ENCODE measurements at places on chromosomes 3 and 15. TPM values are rescaled to one million over a fixed set of nuclear protein-coding genes. Genes with fewer than 3 reads are reported as not detected.

NPTN gene
- total RNA-seq, result 40.5 TPM

RASGRP1 gene
- 24.7 TPM for total RNA-seq

CCDC39 gene
- not detected for total RNA-seq

PRR23B gene
- not detected for total RNA-seq

CNTN3 gene
- not detected for total RNA-seq

RSRC1 gene
- 54.6 TPM for total RNA-seq

- H3K4me1 ChIP-seq, result no peaks in the 10 kb centered on the region
- peaks cover 3% of the 10 kb centered on the region for H3K36me3 ChIP-seq
- no peak overlapping the region for H3K27ac ChIP-seq
- H3K4me3 ChIP-seq, result no peak overlapping the region
- no peaks in the 10 kb centered on the region for H3K27me3 ChIP-seq
These were observed 23.5 kb downstream of the DNAH1 start for GRCh38 chr3:52339612-52340011.

- H3K27me3 ChIP-seq, result no peaks in the 10 kb centered on the region
- no peak overlapping the region for H3K4me3 ChIP-seq
- no peaks in the 10 kb centered on the region for H3K36me3 ChIP-seq
- no peaks in the 10 kb centered on the region for H3K4me1 ChIP-seq
These were observed 352.5 kb upstream of the DCBLD2 start for GRCh38 chr3:99253963-99254355.

GRCh38 chr3:177195242-177195991, 1.9 kb downstream of the TBL1XR1 start:
- peak overlapping the region; percentile 90 for H3K27ac ChIP-seq
- no peaks in the 10 kb centered on the region for H3K36me3 ChIP-seq
- peak overlapping the region; percentile 98 for H3K4me3 ChIP-seq
- H3K4me1 ChIP-seq, result peaks cover 59% of the 10 kb centered on the region
- DNase-seq, result peak; percentile 32

DNA sequence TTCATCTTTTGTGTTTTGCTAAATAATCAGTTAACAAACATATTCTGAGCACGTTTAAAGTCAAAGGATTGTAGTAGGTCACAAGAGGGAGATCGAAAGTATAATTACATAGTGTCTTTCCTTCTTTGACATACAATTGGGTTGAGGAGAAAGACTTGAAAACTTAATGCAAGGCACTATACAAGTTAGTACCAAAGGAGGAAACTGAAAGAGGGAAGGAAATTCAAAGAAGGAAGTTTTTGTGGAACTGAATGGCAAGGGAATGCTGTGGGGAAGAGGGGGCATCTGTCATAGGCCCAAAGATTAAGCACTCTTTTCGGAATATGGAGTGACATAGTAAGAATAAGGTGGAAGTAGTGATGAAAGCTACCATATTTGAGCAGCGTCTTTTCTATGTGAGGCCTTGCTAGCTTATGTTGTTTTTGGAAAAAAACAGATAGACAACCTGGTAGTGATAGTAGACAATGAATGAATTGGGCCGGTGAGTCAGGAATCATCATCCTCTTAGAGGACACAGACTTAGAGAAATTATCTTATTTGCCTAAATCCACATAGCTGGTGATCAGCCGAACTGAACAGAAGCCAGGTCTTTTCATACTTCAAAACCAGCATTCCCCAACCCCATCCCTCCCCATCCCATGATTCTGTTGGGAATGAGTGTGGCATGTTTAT, 10.2 kb downstream of the MBNL1 start:
- DNase-seq, result peak; percentile 28
- no peaks in the 10 kb centered on the region for H3K36me3 ChIP-seq
- peaks cover 62% of the 10 kb centered on the region for H3K4me1 ChIP-seq
- no peaks in the 10 kb centered on the region for H3K27me3 ChIP-seq

- no peak overlapping the region for H3K27ac ChIP-seq
- no peaks in the 10 kb centered on the region for H3K36me3 ChIP-seq
- H3K4me3 ChIP-seq, result no peak overlapping the region
- no peaks in the 10 kb centered on the region for H3K4me1 ChIP-seq
These were observed 1390.9 kb upstream of the CADM2 start for GRCh38 chr3:83567935-83568334.

DNA sequence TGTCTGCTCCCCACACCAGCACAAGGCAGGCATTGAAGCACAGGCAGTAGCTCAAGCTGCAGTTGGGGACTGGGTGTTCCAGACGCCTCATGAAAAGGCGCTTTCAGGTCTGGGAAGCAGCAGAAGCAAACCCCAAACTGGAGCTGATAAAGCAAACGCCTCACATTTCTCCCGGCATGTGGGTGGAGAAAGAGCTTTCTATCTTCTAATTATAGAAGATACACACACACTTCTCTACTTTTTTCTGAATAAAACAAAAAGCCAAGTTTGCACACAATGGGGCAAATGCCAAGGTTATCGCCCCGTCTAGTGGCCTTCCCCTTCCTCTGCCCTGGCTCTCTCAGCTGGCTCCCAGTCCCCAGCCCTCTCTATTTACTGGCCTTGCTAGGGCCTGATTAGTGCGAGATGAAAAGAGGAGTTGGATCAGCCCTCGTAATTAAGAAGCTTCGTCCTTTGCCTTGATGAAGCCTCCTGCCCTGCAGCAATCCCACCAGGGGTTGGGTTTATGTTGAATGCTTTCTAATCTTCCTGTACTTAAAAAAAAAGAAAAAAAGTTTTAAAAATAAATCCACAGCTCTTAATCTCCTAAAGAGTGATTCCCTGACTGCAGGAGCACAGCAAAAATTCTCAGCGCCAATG, 120.2 kb downstream of the MEGF11 start:
- no peaks in the 10 kb centered on the region for H3K27me3 ChIP-seq
- DNase-seq, result no peak
- H3K4me3 ChIP-seq, result no peak overlapping the region
- H3K4me1 ChIP-seq, result no peaks in the 10 kb centered on the region
- no peaks in the 10 kb centered on the region for H3K36me3 ChIP-seq
- no peak overlapping the region for H3K27ac ChIP-seq

- no peak for DNase-seq
- no peaks in the 10 kb centered on the region for H3K36me3 ChIP-seq
- H3K4me1 ChIP-seq, result peaks cover 36% of the 10 kb centered on the region
- no peak overlapping the region for H3K4me3 ChIP-seq
These were observed 36.0 kb upstream of the BCL2A1 start for GRCh38 chr15:80006946-80007345.

GRCh38 chr15:60160909-60161308, 156.8 kb downstream of the FOXB1 start:
- H3K36me3 ChIP-seq, result no peaks in the 10 kb centered on the region
- DNase-seq, result no peak
- H3K4me3 ChIP-seq, result no peak overlapping the region
- H3K4me1 ChIP-seq, result no peaks in the 10 kb centered on the region
- no peaks in the 10 kb centered on the region for H3K27me3 ChIP-seq

- H3K4me3 ChIP-seq, result no peak overlapping the region
- H3K36me3 ChIP-seq, result no peaks in the 10 kb centered on the region
- H3K4me1 ChIP-seq, result no peaks in the 10 kb centered on the region
- H3K27me3 ChIP-seq, result no peaks in the 10 kb centered on the region
- DNase-seq, result no peak
These were observed 69.6 kb downstream of the CHDH start for GRCh38 chr3:53776494-53777101.

- H3K27me3 ChIP-seq, result no peaks in the 10 kb centered on the region
- no peak for DNase-seq
- peaks cover 70% of the 10 kb centered on the region for H3K36me3 ChIP-seq
- H3K27ac ChIP-seq, result no peak overlapping the region
- H3K4me3 ChIP-seq, result no peak overlapping the region
- no peaks in the 10 kb centered on the region for H3K4me1 ChIP-seq
These were observed 17.4 kb downstream of the MFSD1 start for GRCh38 chr3:158819282-158819681.

- no peak overlapping the region for H3K27ac ChIP-seq
- no peak for DNase-seq
- no peaks in the 10 kb centered on the region for H3K27me3 ChIP-seq
- H3K36me3 ChIP-seq, result no peaks in the 10 kb centered on the region
These were observed 80.2 kb upstream of the ACP3 start for GRCh38 chr3:132236701-132237651.

- H3K36me3 ChIP-seq, result no peaks in the 10 kb centered on the region
- H3K4me1 ChIP-seq, result peaks cover 7% of the 10 kb centered on the region
- no peak overlapping the region for H3K4me3 ChIP-seq
- no peak overlapping the region for H3K27ac ChIP-seq
- H3K27me3 ChIP-seq, result no peaks in the 10 kb centered on the region
These were observed 777 bp upstream of the SLC51A start for GRCh38 chr3:196215493-196216020.

DNA sequence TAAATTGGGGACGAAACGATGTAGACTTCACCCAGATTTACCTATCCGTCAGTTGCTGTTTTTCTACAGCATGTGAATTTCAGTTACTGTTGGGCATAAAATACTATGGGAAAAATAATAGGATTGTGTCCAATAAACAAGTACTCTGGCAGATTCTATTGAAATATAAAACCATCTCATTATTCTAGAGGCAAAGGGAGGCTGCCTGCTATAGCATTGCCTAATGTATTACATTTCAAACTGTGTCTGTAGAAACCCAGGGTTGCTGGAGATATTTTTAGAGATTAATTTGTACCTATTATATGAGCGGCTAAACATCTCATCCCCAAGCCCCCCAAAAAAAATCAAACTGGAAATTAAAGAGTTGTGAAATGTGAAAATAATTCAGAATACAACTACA, 159.6 kb upstream of the IL12A start:
- H3K4me1 ChIP-seq, result peaks cover 7% of the 10 kb centered on the region
- no peak overlapping the region for H3K4me3 ChIP-seq
- no peaks in the 10 kb centered on the region for H3K27me3 ChIP-seq
- H3K36me3 ChIP-seq, result no peaks in the 10 kb centered on the region

DNA sequence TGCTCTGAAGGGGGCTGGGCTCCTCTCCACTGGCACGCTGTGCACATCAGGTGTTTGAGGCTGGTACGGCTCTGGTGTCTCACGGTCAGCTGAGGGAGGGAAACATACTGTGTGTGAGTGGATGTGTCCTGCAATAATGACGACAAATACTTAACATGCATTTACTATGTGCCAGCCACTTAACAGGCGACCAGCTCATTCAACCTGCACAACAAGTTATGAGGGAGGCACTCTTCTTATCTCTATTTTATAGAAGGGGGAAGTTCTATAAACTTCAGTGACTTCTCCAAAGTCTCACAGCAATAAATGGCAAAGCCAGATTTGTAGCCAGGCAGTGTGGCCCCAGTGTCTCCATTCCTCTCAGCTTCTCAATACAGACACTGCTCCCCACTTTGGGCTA, 83.1 kb upstream of the LINGO1 start:
- no peaks in the 10 kb centered on the region for H3K27me3 ChIP-seq
- no peak for DNase-seq
- no peaks in the 10 kb centered on the region for H3K4me1 ChIP-seq
- H3K27ac ChIP-seq, result no peak overlapping the region

DNA sequence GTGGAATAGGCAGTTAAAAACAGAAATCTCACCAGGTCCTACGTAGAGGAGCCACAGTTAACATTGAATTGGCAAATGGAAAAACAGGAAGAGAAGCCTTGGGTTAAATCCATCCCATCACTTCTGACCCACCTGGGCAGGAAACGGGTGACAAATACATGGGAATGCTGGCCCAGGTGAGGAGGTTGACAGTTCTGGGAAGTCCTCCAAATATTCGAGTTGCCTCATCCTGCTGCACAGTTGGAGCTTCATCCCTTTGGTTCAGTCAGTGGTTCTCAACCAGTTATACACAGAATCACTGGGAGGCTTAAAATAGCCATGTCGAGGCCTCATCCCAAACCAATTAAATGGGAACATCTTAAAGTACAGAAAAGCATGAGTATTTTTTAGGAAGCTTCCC, 5.3 kb downstream of the MYZAP start:
- no peak for DNase-seq
- H3K27me3 ChIP-seq, result no peaks in the 10 kb centered on the region
- H3K27ac ChIP-seq, result no peak overlapping the region
- no peaks in the 10 kb centered on the region for H3K36me3 ChIP-seq

Data from B cell (primary cell).